Stimulated activated CD8-positive, alpha-beta memory T cell treated with anti-CD3 and anti-CD28 coated beads, Interleukin-15, amount 100 ng/mL, for 1 hour (primary cell): ENCODE measurements at places on chromosomes 2 and 18.

- DNase-seq, result no peak
These were observed 914.3 kb upstream of the SLC39A10 start for GRCh38 chr2:194742706-194743105.

GRCh38 chr2:143558665-143559064, 429.4 kb downstream of the ARHGAP15 start:
- no peak for DNase-seq

DNA sequence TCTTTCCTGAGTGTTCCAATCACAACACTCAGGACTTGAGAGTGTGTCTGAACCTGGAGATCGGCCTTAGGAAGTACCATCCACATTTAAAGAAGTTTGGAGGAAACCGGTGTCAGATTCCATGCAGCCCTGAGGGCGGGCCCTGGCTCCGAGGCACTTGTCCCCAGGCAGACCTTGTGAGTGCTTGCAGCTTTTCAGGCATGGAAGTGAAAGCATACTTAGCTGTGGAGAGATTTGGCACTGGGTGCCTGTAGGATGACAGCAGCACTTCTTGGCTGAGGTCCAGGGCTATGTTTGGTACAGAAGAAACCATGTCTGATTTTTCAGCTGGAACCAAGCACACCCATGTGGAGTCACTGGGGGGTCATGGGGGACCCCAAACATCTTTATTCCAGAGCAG, 230.8 kb downstream of the SEPTIN10 start:
- DNase-seq, result no peak

GRCh38 chr18:74803769-74804168, 206.1 kb downstream of the ZNF407 start:
- no peak for DNase-seq

DNA sequence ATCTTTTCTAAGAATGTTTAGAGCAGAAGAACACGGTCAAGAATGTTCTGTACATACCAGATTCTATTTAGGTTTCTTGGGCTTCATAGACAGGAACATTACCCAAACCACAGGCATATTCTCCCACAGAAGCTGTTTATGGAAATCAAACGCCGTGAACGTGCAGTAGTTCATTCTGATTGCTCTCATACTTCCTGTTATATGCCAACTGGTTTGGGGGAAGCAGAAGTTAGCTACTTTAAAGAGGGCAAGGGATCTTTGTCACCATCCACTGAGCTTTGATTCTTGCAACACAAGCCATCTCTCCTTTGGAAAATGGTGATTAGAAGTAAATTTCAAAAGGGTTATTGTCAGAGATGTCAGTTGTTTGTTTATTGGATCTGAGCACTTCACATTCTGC, 182.2 kb upstream of the NRP2 start:
- DNase-seq, result no peak
